Activated CD4-positive, alpha-beta T cell treated with anti-CD3 and anti-CD28 coated beads, Interleukin-2, amount 50 U/mL, for 1 hour (primary cell): ENCODE measurements at places on chromosomes 1 and 21.
A peak's percentile ranks its signal among the peaks of the same experiment; 100 is the strongest.

GRCh38 chr1:154940213-154940560 is 3.7 kb upstream of the PMVK start:
- DNase-seq: no peak

DNA sequence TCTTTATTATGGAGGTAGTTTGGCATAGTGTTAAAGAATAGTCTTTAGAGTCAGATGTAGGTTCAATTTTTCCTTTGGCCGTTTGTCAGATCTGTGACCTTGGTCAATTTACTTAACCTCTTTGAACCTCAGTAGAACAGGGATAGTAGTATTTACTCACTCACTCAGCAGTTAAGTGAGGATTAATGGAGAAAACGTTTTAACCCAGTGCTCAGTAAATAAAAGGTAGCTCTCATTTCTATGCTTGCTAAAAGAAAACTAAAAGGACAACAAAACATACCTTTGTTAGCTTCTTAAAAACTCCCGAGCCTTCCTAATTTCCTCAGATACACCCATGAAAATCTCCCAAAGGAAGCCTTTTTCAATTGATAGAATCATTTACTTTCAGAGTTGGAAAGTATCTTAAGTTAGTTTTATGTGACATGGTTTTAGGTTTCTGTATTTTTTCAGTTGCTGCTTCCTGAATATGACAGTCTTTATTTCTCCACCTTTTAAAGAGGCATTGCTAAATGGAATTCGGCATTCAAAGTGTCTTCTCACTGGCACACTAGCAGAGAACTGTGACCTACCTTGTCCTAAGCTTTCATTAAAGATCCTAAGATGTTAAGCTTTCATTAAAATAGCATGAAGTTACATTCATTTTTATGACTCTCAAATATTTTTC is 7.8 kb downstream of the ABCD3 start:
- no peak for DNase-seq

- peak; percentile 35 for DNase-seq
Observed at GRCh38 chr1:239951511-239952140, 140.1 kb upstream of the FMN2 start.

GRCh38 chr21:41322496-41323382 is 6.1 kb downstream of the FAM3B start:
- no peak for DNase-seq

DNA sequence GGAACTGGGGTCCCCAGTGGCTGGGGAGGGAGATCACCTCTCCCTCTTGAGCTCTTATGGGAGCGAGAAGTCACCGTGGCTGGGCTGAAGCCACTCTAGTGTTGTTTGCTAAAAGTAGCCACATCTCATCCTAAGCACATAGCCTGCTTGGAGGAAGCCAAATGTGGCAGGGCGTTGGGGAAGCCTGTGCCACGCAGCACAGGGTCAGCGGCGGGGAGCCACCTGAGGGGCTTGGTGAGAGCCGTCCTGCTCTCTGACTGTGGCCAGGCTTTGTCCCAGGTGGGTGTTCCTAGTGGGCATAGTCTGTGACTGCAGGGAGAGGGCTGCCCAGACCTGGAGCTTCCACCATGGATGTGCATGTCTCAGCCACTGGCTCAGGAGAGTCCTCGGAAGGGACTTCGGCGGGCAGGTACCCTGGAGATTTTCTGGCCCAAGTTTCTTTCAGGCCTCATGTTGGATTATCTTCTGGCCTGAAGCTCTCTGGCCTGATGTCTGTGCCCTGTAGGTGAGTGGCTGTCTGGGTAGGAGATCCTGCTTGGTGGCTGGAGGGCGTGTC is 38.9 kb downstream of the MORN1 start:
- no peak for DNase-seq

GRCh38 chr1:203036135-203036534 is 9.8 kb downstream of the PPFIA4 start:
- DNase-seq: no peak

GRCh38 chr1:36055706-36056105 is 28.2 kb upstream of the TEKT2 start:
- DNase-seq: no peak

- DNase-seq: no peak
Observed at GRCh38 chr1:151146072-151146411, 389 bp downstream of the SEMA6C start.

DNA sequence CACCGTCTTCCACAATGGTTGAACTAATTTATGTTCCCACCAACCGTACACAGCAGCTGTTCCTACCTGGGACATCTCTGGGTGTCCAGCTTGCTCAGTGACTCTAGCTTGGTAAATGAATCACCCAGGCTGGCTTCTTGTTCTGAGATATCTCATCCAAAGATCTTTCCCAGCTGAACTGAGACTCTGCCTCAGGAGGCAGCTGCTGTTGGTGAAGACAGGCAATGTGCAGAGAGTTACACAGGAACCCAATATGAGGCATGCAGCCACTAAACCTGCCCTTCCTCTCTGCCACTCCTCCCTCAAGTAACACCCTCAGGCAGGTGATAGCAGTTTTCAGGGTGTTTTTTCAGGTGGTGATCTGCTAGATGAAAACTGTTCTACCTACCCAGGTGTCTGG is 14.0 kb upstream of the FOXO6 start:
- no peak for DNase-seq

DNA sequence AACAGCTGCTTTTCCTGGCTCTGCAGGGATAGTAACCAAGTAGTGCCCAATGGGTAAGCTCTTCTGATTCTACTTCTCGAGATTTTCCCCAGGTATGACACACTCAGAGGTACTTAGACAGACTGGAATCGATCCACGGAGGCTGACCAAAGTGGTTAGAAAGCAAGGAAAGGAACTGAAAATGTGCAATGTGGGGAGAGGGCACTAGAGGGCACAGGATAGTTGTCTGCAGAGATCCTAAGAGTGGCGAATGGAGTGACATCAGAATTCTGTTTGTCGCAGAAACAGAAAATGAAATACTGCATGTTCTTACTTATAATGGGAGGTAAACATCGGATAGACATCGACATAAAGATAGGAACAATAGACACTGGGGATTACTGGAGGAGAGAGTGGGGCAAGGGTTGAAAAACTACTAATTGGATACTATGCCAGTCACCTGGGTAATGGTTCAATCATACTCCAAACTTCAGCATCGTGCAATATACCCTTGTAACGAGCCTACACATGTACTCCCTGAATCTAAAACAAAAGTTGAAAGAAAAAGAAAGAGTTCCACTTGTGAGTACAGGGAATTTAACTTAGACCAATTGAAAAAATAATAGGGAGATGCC is 23.3 kb downstream of the CYP2J2 start:
- DNase-seq: no peak

- DNase-seq: no peak
Observed at GRCh38 chr21:42887326-42887725, 5.8 kb upstream of the NDUFV3 start.

- DNase-seq: no peak
Observed at GRCh38 chr1:117106478-117106877, 15.1 kb downstream of the TRIM45 start.

DNA sequence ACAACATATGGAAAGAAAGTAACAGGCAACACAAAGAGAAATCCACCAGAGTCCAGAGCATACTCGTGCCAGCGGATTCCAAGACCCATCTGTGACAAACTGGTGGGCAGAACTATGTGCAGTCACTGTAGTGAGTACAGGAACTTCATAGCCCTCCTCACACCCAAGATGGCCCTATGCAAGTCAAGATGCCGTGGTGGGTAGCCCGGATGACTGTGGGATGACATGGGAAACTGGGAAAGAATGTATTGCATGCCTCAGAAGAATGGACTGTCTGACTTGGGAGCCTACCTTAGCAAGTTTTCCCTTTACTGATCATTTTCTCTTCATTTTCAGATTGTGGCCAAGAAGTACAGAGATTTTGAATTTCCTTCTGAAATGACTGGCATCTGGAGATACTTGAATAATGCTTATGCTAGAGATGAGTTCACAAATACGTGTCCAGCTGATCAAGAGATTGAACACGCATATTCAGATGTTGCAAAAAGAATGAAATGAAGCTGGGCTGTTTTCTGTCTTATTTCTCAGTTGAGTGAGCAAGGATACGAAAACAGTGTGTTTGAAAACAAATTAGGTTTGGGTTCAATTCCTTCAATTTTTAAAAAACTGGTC is 47.3 kb downstream of the CLIC6 start:
- DNase-seq: no peak
